ENCODE measurements at places on chromosomes 11 and 22.

- no peak for DNase-seq
Observed at GRCh38 chr11:76251576-76251975, 45.3 kb upstream of the WNT11 start.

DNA sequence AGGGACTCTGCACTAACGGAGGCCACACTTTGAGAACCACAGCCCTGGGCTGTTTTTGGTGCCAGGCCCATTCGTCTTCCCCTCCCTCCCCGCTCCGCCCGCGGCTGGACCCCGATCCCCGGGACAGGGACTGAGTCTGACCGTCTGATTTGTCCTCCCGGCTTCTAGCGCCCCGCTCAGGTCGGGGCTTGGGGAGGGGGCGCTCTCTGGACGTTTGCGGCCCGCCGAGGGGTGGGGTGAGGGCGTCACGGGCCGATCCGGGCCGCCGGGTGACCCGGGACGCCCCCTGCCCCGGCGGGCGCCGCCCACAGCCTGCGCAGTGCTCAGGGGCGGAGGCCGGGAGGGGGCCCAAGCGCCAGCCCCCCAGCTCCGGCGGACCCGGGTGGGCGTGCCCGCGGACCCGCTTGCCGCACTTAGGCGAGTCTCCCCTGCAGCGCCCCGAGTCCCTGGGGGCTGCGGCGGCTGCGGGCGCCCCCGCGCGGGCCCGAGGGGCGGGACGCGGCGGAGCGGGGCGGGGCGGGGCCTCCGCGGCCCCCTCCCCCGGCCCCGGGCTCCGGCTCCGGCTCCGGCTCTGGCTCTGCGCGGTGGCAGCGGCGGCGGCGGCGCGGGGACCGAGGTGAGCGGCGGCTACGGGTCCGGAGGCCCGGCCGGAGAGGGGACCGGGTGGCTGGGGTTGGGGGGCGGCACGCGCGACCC is 33.7 kb upstream of the PRR5 start:
- no peak for DNase-seq

GRCh38 chr11:115965767-115966504 is 461.7 kb upstream of the CADM1 start:
- DNase-seq: no peak

GRCh38 chr11:105152021-105152512 is 12.5 kb upstream of the CARD18 start:
- no peak for DNase-seq

DNA sequence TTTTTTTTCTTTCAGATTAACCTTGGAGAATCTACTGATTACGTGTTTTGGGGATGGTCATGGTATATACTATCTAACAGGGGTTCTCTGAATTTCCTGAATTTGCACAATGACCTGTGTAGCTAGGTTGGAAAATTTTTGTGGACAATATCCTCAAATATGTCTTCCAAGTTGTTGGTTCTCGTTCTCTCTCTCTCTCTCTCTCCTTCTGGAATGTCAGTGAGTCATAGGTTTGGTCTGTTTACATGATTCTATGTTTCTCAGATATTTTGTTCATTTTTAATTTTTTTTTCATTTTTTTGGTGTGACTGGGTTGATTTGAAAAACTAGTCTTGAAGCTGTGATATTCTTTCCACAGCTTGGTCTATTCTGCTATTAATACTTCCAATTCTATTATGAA is 604.0 kb upstream of the ANO3 start:
- no peak for DNase-seq

DNA sequence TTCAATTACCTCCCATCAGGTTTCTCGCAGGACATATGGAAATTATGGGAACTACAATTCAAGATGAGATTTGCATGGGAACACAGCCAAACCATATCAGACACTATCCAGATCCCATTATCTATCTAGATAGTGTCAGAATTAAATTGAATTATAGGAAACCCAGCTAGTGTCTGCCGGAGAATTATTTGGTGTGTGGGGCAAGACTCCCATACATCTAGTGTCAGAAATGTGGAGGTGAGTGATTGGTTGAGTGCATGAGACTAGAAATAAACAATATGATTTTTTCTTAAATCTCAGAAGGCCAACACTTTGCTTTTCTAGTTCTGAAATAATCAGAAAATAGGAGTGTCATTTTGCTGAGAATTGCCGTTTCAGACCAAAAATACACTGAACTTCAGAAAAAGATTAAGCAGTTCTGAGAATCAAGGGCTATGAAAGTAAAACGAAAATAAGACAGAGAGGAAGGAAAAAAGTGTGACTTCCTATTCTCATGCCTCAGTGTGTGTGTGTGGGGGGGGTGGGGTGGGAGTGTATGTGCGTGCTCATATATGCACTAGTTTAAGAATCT is 21.3 kb downstream of the CASP12 start:
- DNase-seq: no peak

- no peak for DNase-seq
Observed at GRCh38 chr22:43222262-43222661, 35.3 kb upstream of the TTLL12 start.

DNA sequence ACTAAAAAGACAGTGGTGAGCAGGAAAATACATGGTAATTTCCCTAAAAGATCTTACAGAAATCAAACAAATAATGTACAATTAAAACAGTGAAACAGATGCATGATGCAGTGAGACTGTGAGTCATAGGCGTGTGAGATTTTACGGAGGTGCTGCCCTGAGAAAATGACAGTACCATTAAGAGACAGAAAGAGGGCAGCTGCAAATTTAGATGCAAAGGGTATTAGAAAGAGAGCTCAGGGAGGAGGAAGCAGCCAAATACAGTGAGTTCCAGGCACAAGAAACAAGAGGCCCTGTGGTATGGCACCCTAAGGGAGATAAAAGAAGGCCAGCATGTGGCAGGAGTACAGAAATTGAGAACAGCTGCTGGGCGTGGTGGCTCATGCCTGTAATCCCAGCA is 88.5 kb upstream of the FIBIN start:
- DNase-seq: no peak

GRCh38 chr22:31185056-31185455 is 25.1 kb downstream of the RNF185 start:
- no peak for DNase-seq

- DNase-seq: no peak
Observed at GRCh38 chr11:128262463-128263345, 324.7 kb downstream of the ETS1 start.

DNA sequence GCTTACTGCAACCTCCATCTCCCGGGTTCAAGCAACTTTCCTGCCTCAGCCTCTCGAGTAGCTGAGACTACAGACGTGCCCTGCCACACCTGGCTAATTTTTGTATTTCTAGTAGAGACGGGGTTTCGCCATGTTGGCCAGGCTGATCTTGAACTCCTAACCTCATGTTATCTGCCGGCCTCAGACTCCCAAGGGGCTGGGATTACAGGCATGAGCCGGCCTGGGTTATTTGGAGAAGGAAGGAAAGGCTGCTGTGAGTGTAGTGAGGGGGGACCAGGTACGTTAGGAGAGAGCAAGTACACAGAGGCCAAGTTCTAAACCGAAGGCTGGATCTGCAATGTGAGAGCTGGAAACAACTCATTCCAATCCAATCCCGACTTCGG is 453 bp downstream of the BATF2 start:
- no peak for DNase-seq

GRCh38 chr11:92886243-92886905 is 83.1 kb upstream of the MTNR1B start:
- DNase-seq: no peak

- DNase-seq: no peak
Observed at GRCh38 chr22:46138058-46138797, 12.1 kb upstream of the PPARA start.

GRCh38 chr22:37183432-37184379 is 4.3 kb downstream of the C1QTNF6 start:
- no peak for DNase-seq

DNA sequence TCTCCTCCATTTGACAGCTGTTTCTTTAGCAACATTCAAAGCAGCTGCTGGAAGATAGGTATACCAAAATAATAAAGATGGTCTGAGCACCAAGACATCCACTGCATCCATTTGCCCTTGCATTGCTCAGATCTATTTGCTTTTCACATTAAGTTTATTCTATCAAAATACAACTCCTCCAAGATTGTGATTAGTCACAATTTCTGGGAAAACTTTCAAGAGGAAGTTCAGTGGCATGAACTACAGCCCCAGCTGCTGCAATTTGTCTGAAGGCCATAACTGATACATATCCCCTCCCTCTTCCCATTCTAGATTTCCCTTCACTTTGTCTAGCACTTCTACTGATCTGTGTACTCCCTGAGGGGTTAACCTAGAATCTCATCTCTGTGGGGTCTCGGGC is 117.5 kb upstream of the CEP126 start:
- no peak for DNase-seq

DNA sequence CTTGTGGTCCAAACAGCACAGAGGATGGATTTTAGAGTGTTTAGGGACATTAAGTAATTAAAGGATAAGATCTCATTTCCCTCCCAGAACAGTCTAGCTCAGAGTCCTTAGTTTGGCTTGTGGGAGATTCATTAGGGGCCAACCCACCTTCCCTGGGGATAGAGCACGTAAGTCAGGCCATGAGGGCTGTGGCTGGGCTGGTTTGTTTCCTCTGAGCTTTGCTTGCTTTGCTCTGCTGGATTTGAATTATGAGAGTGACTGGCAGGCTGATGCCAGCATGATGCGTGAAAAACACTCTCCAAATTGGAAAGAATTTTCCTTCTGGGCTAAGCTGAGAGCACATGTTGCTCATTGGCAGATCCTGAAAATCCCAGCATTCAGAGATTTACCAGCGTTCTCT is 84.7 kb upstream of the HEPHL1 start:
- no peak for DNase-seq

GRCh38 chr22:45578524-45579147 is 76.0 kb downstream of the FBLN1 start:
- no peak for DNase-seq

- DNase-seq: no peak
Observed at GRCh38 chr11:327581-327923, 6.9 kb upstream of the IFITM3 start.

GRCh38 chr11:21307874-21308273 is 638.5 kb downstream of the NELL1 start:
- no peak for DNase-seq

- DNase-seq: no peak
Observed at GRCh38 chr11:22901603-22902002, 41.3 kb upstream of the CCDC179 start.

- DNase-seq: no peak
Observed at GRCh38 chr11:106086135-106086534, 8.7 kb downstream of the AASDHPPT start.

- no peak for DNase-seq
Observed at GRCh38 chr11:102423936-102424335, 28.6 kb downstream of the TMEM123 start.

- no peak for DNase-seq
Observed at GRCh38 chr22:27461470-27461869, 340.1 kb downstream of the MN1 start.

DNA sequence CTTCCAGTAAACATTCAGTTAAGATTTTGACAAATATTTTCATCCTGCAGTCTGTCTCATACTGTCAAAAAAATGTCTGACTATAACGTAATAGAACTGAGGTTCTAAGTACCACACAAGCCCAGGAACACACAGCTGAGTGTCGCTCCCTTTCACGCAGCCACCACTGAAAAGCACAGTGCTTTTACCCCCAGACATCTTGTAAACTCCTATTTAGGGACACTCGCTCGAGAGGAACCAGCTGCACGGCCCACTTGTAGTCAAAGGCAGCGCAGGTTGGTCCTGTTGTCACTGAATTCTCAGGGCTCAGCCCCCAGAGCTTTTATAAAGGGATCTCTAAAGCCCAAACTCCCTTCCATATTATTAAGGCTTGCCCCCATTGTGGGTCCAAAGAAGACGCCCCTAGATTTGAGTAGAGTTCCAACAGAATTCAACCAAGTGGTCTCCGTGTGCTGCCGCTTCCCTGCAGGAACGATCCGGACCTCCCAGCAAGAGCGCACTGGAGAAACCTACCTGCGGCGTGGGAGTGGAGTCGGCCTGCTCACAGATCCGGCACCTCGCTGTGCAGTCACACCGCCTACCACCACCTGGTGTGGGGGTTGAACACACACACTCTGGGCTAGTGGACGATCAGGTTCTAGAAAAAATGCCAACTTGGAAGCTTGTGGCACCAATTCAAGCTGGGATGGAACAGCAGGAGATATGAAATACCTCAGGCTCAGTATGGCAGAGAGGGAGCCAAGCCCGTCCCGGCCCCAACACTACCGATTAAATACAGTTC is 23.4 kb downstream of the ASPHD2 start:
- no peak for DNase-seq

DNA sequence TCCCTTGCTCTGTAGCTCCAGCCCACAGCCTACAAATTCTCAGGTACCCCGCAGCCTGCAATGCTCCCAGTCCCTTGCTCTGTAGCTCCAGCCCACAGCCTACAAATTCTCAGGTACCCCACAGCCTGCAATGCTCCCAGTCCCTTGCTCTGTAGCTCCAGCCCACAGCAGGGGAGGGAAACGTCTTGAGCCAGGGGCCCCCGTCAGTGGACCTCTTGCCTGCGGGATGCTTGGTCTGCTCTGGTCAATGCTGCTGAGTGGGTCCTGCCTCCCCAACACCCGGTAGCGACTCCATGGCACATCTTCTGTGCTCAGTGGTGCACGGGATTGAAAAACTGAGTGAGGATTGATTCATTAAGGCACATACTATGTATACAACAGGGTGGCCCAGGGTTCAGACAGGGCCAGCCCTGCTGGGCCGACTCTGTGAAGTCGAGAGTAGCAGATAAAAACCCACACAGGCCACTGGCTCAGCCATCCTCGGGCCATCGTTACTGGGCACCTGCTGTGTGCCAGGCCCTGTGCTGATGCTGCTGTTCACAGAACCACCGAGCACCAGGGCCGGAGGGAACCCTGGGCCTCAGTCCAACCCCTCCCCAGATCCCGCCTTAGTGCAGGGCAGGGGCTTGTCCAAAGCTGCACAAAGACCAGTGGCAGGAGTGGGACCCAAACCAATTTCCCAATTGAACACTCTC is 69.7 kb downstream of the MYO7A start:
- DNase-seq: no peak

DNA sequence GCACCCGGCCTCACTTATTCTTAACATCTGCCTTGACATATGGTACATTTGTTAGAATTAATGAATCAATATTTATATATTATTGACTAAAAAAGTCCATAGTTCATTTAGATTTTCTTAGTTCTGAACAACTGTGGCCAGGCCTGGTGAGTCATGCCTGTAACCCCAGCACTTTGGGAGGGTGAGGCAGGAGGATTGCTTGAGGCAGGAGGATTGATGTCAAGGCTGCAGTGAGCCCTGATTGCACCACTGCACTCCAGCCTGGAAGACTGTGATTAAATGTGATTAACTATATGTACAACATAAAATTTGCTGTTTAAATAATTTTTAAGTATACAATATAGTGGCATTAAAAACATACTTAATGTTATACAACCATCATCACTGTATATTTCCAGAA is 5.6 kb downstream of the UVRAG start:
- DNase-seq: no peak

- no peak for DNase-seq
Observed at GRCh38 chr11:9750551-9750950, 86.7 kb downstream of the SWAP70 start.

GRCh38 chr11:68934321-68934645 is 30.6 kb downstream of the IGHMBP2 start:
- no peak for DNase-seq

All from cortex of kidney (tissue), 1 donor.